ENCODE measurements at places on chromosomes 13 and 19.

DNA sequence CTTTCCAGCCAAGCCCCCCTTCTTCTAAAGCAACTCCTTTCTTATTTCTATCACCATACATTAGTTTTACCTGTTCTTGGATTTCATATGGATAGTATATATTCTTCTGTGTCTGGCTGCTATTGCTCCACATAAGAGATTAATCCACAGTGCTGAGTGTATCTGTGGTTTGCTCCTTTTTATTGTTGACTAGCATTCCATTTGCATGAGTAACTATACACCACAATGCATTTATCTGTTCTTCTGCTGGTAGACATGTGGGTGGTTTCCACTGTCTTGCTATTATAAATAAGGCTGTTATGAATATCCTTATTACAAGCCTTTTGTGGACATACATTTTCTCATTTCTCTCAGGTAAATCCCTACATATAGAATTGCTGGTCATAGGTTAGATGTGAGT lies 138.2 kb downstream of the SLC7A1 start:
- peak; percentile 46 for DNase-seq

- peak; percentile 32 for DNase-seq
Measured at GRCh38 chr19:15149737-15150136, 42.5 kb downstream of the SYDE1 start.

DNA sequence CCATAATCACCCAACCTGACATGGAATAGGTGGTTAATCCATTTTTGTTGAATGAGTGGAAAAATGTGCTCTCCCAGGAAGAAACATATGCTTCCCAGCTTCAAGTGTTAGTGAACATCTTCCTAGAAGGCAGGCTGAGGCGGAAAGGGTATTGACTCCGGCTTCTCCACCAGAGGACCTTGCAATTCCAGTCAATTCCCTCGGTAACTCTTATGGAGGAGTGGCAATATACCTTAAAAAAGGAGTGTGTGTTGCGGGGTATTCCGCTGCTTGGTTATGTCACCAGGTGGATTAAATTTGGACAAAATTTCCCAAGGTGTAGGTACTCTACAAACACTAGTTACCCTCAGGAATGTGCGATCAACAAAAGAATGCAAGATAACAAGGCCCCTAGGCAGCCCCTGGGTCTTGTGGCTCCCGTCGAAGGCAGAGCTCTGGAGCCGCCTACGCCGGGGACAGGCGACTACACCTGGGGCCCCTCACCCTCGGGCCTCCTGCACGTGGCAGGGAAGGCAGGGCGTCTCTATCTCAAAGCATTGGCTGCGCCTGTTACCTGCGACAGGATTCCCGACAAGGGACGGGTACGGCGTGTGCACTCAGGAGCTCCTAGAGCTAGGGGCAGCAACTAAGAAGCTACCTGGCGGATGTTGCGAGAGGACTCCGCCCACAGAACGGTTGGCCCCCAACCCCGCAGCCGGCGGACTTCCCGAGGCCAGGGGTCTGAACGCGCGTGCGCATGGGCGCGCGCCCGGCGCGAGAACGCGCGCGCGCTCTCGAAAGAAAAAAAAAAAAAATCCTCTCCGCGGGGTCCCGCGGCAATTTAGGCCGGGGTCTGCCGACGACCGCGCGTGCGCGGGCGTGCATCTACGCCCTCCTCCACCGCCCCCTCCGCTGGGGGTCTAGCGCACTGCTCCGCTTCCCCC lies at the start of gene WDR87:
WDR87 (minus strand) TSS at position 649 of the 923 bp plus-strand sequence. CDS start 8,355 bp downstream, outside the sequence.
- peak; percentile 69 for DNase-seq

DNA sequence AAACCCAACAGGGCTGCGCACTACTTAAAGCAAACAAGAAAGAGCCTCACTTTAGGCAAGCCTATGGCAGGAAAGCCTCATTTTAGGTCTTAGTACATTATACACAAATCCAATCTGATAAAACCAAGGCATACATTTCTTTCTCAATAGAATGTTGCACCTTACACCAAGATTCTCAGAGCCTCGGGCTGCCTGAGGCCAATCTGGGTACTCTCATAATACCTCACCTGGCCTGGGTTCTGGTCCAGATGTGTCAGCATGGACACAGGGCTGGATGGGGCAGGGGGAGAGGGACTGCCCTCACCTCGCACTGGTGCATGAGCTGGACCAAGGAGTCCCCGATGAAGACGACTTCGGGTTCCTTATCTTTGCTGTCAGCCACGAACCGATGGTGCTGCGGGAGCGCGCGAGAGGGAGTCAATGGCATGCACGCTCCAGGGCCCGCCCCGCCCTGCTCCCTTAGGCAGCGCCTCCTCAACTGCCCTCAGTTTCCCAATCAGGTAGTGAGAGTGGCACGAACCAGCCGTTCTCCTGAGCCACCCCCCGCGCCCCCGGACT lies at the start of gene PRR19:
PRR19 (plus strand) TSS at position 487 of the 558 bp plus-strand sequence. CDS start 7,453 bp downstream, outside the sequence.
- DNase-seq, result peak; percentile 86

- no peak for DNase-seq
Measured at GRCh38 chr19:32828139-32828538, 41.4 kb downstream of the SLC7A9 start.

DNA sequence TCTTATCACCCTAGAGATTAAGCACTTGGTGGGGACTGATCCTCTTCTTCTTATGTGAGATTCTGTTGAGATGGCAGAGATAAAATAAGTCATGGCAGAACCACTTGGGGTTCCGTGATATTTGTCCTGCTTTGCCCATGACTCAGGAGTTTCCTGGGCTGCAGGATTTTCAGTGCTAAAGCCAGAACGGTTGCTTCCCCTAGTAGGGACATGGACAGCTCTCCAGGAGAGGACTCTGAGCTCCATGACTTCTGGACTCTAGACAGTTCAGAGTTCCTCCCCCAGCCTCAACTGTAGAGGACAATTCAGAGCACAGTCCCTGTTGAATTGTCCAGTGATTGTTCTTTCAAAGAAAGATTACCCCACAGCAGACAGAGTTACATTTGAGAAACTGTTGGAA lies 98.8 kb downstream of the OLFM4 start:
- DNase-seq, result no peak

GRCh38 chr19:33219261-33219815 lies 6.3 kb downstream of the SLC7A10 start:
- DNase-seq, result peak; percentile 25

- peak; percentile 41 for DNase-seq
Measured at GRCh38 chr19:48968179-48968661, 3.1 kb downstream of the FTL start.

- DNase-seq, result no peak
Measured at GRCh38 chr13:56317841-56318240, 822.9 kb upstream of the PRR20A start.

- DNase-seq, result no peak
Measured at GRCh38 chr19:11063434-11063833, 25.8 kb upstream of the LDLR start.

GRCh38 chr19:4971424-4971793 lies 2.5 kb downstream of the KDM4B start:
- peak; percentile 57 for DNase-seq

- peak; percentile 90 for DNase-seq
Measured at GRCh38 chr19:55253842-55254624, 4.8 kb downstream of the PPP6R1 start.

GRCh38 chr19:53849237-53849676 lies 18.4 kb upstream of the MYADM start:
- peak; percentile 26 for DNase-seq

DNA sequence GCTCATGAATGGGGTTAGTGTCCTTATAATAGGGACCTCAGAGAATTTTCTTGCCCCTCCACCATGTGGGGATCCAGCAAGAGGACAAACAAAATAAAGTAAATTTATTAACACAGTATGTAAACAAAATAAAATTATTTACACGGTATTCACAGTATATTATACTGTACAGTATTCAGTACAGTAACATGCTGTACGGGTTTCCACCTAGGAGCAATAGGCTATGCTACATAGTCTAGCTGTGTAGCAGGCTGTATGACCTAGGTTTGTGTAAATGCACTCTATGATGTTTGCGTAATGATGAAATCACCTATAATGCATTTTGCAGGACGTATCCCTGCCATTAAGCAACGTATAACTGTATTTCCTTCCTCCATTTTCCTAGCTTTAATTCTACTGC lies 11.8 kb upstream of the DIAPH3 start:
- DNase-seq, result no peak

DNA sequence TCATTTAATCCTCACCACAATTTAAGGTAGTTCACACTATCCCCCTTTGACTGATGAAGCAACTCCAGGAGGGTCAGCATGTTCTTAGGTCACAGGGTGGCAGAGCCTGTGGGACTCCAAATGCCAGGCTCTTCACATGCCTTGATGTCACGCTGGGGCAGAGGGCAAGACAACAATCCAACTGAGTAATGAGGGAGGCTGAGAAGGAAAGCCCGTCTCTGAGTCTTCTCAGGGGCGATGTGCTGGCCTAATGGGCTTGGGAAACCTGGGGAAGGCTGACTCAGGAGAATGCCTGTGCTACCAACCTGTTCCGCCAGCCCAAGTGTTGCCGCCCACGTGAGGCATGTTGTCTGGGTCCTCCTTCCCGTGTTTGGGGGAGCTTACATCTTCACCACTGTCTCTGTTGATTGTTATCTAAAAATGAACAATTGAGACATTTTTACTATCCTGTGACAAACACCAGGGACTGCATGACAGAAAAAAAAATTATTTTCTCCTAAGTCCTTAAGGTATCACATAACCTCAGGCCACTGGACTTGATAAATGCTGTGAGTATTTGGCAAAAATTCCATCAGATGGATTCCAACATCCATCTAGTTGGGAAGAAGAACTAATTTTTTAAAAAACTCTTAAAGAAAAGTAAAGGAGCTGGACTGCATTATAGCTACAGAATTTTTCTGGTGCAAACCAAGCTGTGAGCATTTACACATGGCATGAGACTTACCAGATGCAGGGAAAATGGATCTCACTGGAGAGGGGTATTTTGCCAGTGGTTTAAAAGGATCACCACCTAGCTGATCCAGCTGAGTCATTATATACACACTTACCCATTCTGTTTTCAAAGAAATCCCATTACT lies 157.5 kb downstream of the RGCC start:
- no peak for DNase-seq

DNA sequence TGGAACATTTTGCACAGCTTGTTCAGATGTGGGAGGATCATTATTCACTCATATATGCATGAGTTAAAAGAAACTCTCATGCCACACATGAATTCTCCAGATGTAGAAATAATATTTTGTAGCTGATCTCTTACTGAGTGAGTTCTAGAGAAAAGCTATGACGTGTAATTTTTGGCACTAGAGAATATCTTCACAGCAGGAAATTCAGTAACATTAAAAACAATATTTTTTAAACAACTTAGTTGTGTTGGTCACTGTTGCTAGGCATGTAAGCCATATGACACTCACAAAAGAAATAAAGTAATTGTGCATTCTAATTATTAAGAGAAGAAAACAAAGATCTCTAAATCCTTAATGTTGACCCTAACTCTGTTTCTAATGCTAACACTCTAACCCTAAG lies 371.4 kb upstream of the SLC10A2 start:
- DNase-seq, result no peak

DNA sequence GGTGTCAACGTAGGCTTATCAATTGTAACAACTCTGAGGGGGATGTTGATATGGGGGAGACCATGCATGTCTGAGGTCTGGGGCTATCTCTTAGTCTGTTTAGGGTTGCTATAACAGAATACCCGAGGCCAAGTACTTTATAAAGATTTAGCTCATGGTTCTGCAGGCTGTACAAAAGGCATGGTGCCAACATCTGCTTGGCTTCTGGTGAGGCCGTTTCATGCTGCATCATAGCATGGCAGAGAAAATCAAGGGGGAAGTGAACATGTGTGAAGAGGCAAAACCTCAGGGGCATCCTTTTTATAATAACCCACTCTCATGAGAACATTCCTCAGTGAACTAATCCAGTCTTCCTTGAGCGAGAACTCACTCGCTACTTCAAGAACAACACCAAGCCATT lies 353.8 kb downstream of the ENOX1 start:
- peak; percentile 20 for DNase-seq

GRCh38 chr13:106774621-106775020 lies 206.7 kb upstream of the ARGLU1 start:
- DNase-seq, result no peak

- DNase-seq, result peak; percentile 35
Measured at GRCh38 chr19:9498183-9498902, at the start of gene ZNF560. ZNF560 (minus strand) TSS chr19:9498616; CDS start chr19:9475313, 23,303 bp downstream.

GRCh38 chr19:29663861-29664752 lies 1.2 kb upstream of the PLEKHF1 start:
- no peak for DNase-seq

- no peak for DNase-seq
Measured at GRCh38 chr13:67506407-67506806, 276.3 kb upstream of the PCDH9 start.

DNA sequence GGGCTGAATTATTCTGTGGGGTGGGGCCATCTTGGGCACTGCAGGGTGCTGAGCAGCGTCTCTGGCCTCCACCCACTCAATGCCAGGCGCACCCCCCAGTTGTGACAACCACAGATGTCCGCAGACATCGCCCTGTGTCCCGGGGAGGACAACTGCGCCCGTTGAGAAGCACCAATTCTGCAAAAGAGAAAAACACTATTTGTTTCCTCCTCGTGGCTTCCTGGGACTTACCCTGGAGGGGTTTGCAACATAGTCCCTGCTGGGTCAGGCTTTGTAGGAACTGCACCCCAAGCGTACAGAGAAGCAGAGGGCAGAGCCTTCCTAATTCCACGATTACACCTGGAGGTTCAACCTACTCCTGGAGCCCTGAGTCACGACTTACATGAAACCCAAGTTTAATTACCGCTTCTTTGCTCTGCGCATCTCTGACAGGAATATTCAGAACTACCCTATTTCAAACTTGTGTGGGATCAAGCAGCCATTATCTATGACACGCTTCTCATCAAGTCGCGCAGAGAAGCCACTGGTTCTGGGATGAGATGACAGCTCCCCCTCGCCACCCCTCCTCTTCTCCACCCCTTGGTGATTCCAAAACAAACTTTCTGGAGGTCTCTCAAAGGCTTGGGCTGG lies 11.1 kb upstream of the SLC39A3 start:
- DNase-seq, result no peak

- DNase-seq, result no peak
Measured at GRCh38 chr13:63149375-63149774, 1733.7 kb upstream of the PCDH20 start.

- no peak for DNase-seq
Measured at GRCh38 chr13:30877335-30877734, 28.7 kb upstream of the MEDAG start.

- DNase-seq, result no peak
Measured at GRCh38 chr13:31880851-31881494, 141.6 kb downstream of the RXFP2 start.

DNA sequence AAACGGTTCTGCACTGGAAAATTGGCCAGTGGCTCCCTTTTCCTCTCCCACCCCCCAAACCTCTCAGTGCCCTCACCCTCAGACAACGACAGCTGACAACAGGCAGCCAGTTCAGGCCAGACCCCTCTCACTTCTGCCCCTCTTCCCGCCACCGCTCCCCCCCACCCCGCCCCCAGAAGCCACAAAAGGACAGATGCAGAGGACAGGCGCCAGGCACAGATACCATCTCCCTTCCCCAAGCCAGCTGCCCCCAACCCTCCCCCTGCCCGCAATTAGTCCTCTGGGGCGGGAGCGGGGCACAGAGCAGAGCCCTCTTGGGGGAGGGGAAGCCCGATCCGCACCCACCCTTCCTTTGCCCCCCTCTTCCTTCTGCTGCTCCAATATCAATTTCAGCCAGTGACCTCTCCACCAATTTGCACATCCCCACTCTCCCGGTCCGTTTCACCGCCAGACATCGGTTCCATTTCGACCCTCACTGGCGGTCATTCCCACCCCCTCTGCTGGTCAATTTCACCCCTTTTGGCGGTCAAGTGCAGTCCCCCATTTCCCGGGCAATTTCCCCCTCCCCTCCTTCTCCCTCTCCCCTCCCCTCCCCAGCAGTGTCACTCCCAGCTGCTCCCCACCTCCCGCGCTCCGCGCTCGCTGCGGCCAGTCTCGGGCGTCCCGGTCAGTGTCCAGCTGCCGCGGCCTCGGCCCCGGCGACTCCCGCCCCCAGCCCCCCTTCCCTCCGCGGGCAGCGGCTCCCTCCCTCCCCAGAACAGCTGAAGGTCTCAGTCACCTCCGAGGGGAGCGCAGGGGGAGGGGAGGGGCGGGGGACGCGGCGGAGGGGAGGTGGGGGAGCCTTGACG lies at the start of gene SHD:
SHD (plus strand) TSS at position 848 of the 848 bp plus-strand sequence. CDS start 798 bp downstream, outside the sequence.
- DNase-seq, result peak; percentile 61

All from hematopoietic multipotent progenitor cell treated with erythropoietin and hydrocortisone succinate and interleukin-3 and kit ligand, for 4 days (in vitro differentiated cells).